Frontal cortex (tissue), 4 donors: ENCODE measurements at places on chromosomes 2 and 18. TPM values are rescaled to one million over a fixed set of nuclear protein-coding genes. Genes with fewer than 3 reads are reported as not detected.

Gene NEB
- 0.41 TPM for total RNA-seq

Gene CPLX4
- not detected for total RNA-seq

- DNase-seq: no peak
Observed at GRCh38 chr2:202072737-202073401, at the start of gene KIAA2012. TSS of gene KIAA2012 (plus strand) at chr2:202073255. CDS start at chr2:202073628, 373 bp downstream.

- no peak for DNase-seq
Observed at GRCh38 chr2:211204456-211204855, 648.1 kb downstream of the CPS1 start.

GRCh38 chr2:233829193-233830110 is 24.9 kb downstream of the HJURP start:
- no peak for DNase-seq

- no peak for DNase-seq
Observed at GRCh38 chr2:45570671-45571334, 40.3 kb downstream of the SRBD1 start.

DNA sequence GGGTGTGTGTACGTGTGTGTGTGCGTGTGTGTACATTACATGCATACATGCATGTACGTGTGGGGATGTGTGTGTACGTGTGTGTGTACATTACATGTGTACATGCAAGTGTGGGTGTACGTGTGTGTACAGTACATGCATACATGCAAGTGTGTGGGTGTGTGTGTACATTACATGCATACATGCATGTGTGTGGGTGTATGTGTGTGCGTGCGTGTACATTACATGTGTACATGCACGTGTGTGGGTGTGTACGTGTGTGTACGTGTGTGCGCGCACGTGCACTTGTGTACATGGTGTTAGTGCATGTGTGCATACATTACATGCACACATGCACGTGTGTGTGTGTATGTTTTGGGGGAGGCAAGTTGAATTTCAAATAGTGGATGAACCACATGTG is 300.6 kb downstream of the CELF4 start:
- DNase-seq: no peak

GRCh38 chr18:24187049-24187448 is 48.2 kb downstream of the CABYR start:
- DNase-seq: no peak

DNA sequence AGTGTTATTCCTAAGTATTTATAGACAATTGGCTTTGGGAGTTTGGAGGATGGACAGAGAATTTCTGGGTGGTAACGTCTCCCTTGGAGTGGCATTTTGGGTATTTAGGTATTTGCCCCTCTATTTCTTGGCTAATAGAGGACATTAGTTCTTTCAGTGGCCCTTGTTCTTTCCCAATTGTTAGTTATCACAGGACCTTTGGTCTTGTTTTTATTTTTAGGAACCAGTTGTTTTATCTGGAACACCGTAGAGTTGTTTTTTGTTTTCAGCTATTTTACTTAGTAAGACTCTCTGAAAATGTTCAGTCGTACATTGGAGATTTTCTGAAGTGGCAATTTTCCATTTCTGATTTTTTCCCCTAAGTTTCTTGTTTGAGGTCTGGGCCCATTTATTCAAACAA is 40.5 kb upstream of the TNFRSF11A start:
- DNase-seq: no peak

DNA sequence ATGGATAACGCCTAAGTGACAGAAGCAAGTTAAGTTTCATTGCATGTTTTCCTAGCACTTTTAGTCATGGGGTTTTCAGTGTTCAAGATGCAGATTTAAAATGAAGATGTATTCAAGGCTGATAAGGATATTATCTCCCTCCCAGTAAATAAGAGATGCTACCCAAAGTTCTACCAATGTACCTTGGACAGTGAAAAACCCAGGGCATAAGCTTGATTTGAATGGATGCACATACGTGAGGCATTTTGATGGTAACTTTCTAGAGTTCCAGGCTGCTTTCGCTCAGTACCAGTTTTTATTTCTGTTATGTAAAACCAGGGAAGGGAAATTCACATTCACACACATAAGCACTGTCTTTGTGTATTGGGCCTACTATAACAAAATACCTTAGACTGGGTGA is 90.3 kb downstream of the STK39 start:
- DNase-seq: no peak

DNA sequence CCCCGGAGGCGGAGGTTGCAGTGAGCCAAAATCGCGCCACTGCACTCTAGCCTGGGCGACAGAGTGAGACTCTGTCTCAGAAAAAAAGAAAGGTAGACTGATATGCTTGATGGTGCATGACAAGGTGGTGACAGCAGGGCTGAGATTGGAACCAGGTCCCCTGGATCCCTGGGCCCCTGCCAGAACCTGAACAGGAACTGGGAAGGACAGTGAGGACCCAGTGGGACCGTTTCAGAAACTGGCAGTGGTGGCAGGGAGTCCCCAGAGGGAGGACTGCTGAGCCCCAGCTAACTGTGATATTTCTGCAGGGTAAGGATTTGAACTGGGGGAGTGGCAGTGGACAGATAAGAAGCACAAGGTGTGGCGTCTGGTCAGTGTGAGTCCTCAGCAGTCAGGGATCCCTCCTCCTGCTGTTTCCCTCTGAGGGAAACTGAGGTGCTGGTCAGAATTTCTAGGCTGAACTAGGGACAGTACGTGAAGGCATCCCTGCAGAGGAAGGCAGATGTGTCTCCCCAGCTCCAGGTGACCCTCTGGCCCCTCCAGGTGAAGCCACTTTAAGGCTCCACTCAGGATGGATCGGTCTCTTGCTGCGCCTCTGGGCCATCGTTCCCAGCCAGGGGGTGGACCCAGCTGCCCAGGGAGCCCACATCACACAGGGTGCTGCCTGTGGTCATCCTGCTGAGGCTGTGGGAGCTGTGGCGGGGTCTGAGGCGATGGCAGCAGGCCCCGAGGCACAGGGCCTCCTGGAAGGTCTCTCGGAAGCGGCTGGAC is 5.6 kb downstream of the NMUR1 start:
- no peak for DNase-seq

GRCh38 chr2:203476881-203477280 is 58.2 kb downstream of the RAPH1 start:
- no peak for DNase-seq

DNA sequence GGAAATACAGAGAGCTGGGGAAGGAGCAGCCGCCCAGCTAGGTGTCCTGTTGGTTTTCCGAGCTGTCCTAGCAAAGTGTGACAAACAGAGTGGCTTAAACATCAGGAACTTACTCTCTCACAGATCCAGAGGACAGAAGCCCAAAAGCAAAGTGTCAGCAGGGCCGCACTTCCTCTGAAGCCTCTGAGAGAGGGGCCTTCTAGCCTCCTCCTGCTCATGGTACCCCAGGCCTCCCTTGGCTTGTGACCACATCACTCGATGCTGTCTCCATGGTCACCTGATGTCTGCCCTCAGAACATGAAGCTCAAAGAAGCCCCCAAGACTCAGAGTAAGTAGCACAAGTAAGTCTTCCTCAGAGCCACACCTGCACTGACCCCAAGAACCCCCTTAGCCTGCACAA is 650.5 kb upstream of the ID2 start:
- DNase-seq: no peak

DNA sequence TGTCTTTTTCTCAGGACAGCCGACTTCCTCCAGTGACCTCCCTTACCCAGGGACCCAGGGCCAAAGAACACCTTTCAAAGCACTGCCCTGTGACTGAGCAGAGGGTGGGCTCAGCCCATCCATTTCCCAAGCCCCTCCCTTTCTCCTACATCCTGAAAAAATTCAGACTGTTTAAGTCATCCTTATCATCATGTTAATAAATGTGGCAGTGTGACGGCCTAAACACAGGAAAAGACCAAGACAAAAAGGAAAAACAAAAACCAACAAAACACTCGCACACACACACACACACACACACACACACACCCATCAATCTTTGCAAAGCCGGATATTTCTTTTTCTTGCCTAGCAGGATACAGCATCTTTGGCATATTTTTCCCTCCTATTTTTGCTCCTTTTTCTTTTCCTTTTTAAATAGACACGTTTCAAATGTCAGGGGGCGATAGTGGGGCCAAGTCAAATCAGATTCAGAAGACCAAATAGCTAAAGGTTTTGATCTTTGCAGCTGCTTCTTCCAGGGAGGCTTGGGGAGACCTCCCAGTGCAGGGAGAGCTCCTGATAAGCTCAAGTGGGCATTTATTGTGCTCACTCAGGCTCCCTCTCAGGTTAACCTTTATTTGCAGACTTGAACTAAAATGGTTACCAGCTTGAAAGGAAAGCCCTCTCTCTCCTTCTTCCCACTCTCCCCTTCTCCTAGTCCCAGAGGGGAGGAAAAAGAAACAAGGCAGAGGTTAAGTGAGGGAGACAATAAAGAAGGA is 39.5 kb upstream of the NRP2 start:
- DNase-seq: no peak
